HepG2 (cell line): ENCODE measurements at places on chromosomes 2 and 18. TPM values are rescaled to one million over a fixed set of nuclear protein-coding genes. Genes with fewer than 3 reads are reported as not detected.

DNA sequence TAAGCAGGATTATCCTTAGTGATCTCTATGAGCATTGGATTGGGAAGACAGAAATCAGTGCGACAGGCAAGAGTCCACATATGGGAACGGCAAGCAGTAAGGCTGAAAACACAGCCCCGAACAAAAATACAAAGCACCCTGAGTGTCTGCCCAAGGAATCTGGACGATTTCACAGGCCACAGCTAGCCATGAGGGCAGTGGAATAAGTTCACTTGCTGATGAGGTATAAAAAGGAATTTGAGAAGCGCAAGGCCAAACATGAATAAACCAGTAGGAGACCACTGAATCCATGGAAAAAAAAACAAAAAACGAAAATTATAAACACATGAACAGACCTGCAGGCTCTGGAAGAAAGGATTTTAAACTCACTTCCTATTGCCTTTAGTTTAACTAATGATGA, 24.3 kb downstream of the WDSUB1 start:
- no peaks in the 10 kb centered on the region for H3K4me1 ChIP-seq
- no peak for DNase-seq
- no peaks in the 10 kb centered on the region for H3K27me3 ChIP-seq
- H3K27ac ChIP-seq: no peak overlapping the region
- no peak overlapping the region for H3K4me3 ChIP-seq

Gene SDC1
- total RNA-seq: 47.5 and 119 TPM in 2 replicates

- H3K4me3 ChIP-seq: no peak overlapping the region
- H3K27ac ChIP-seq: no peak overlapping the region
- no peaks in the 10 kb centered on the region for H3K4me1 ChIP-seq
- H3K36me3 ChIP-seq: no peaks in the 10 kb centered on the region
- no peaks in the 10 kb centered on the region for H3K27me3 ChIP-seq
These were observed 301.4 kb downstream of the CMPK2 start for GRCh38 chr2:6564326-6564725.

DNA sequence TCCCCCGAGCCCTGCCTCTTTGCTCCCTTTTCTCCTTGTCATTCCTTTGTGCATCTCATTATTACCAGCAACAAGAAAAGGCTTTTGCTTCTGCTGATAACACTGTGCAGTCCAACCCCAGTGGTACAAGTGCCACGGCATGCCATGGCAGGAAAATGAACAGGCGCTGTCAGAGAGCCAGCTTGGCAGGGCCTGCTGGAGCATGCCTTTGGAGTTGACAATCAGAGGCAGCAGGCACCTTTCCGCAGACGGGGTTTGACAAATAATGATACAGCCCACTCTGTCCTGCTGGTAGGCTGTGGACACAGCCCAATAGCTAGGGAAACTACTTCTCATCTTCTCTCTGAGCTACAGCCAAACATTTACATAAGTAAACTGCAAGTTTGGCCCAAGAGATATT, 243.9 kb upstream of the LRRTM1 start:
- DNase-seq: no peak
- H3K4me1 ChIP-seq: no peaks in the 10 kb centered on the region
- no peak overlapping the region for H3K4me3 ChIP-seq
- H3K27me3 ChIP-seq: no peaks in the 10 kb centered on the region

DNA sequence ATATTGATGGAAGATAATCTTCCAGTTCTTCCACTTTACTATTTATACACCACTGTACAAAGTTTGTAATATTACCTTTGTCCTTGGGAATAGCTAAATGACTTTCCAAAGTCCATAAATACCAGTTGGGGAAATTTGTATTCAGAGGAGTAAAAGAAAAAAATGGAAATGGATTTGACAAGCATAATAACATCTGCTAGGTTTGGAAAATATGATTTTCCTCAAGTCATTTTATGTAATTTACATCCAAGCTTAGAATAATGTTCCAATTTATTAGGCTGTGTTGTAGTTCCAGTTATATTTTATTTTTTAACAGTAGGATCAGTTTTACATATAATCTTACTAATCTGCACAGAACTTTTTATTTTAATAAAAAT, 563.0 kb upstream of the PKDCC start:
- no peak overlapping the region for H3K4me3 ChIP-seq
- no peak overlapping the region for H3K27ac ChIP-seq
- H3K4me1 ChIP-seq: no peaks in the 10 kb centered on the region
- DNase-seq: no peak

GRCh38 chr2:10613263-10613662, 76.5 kb downstream of the NOL10 start:
- H3K4me3 ChIP-seq: no peak overlapping the region
- no peak overlapping the region for H3K27ac ChIP-seq
- peaks cover 3% of the 10 kb centered on the region; the same call in 1 of the 2 replicates for H3K36me3 ChIP-seq
- no peaks in the 10 kb centered on the region for H3K27me3 ChIP-seq
- no peak for DNase-seq
